Activated CD8-positive, alpha-beta T cell treated with anti-CD3 and anti-CD28 coated beads for 36 hours (primary cell): ENCODE measurements at places on chromosomes 1 and 21.
A peak's percentile ranks its signal among the peaks of the same experiment; 100 is the strongest.

- DNase-seq: no peak
Measured at GRCh38 chr1:211653293-211653692, 22.1 kb downstream of the NEK2 start.

DNA sequence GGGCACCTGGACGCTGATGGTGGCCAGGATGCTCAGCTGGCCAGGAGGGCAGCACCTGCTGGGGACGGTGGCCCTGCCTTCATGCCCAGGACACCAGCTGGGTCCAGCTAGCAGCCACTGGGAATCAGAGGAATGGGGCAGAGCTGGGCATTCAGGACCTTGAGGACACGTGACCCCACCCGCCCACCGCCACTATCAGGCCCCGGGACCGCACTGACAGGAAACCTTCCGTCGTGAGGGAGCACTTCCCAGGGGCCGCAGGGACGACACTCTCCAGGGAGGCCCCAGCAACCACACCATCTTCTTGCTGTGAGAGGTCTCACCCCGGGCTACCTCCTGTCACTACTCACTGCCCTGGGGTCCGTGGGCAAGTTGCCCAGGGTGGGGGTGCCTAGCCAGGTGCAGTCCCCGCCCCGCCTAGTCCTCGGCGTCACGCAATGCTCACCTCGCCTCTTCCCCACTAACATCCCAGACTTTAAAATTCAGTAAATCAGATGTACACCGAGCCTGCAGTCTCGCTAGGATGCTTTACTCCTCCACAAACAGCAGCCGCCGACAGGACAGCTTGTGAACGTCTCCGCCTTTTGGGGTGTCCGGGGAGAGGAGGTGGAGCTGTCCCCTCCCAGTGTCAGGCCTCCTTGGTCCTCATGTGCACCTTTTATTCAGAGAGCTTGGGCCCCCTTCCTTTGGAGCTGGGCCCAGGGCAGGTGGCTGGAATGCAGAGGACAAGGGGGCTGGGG lies 4.9 kb downstream of the VWA1 start:
- no peak for DNase-seq

GRCh38 chr1:230066031-230066430 lies 1.0 kb upstream of the GALNT2 start:
- no peak for DNase-seq

DNA sequence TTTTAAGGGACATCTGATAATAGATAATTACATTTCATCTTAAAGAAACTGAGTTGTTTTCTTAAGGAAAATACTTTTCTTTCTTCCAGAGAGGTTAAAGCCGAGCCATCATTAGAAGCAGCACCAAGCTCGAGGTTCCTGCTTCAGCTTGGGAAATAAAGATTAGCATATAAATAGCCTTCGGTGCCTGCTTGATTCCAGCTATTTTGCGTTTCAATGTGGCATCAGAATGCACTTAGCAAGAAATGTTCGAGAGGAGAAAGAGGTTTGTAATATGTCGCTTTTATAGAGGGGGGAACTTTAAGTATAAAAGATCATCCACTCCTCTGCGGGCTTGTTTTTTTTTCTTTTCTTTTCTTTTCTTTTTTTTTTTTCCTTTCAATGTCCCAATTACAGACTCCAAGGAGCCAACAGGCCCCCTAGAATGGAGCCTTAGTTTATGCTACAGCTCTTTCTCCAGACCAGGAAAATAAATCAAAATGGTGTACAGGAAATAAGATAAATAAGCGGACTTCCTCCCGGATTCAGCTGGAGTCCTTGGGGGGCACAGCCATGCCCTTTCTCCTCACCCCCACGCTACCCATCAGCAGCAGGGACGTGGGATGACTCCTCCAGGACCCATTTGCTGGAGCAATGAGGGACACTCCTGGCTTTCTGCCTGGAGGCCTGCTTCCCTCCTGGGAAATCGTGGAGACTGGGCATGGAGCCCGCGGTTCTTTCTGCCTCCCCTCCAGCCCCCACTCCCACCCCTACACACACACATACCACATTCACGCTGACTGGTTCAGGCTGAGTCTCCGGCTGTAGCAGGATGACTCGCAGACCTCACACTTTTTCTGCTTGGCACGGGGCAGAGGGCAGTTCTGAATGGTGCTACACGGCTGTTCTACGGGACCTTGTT lies 131.6 kb downstream of the RRAGC start:
- DNase-seq: peak; percentile 5

- DNase-seq: no peak
Measured at GRCh38 chr1:170664828-170665612, 1.1 kb downstream of the PRRX1 start.

- DNase-seq: no peak
Measured at GRCh38 chr1:76037324-76037723, 37.2 kb upstream of the ST6GALNAC3 start.

GRCh38 chr1:164561007-164561406 lies 2.0 kb downstream of the PBX1 start:
- no peak for DNase-seq

- no peak for DNase-seq
Measured at GRCh38 chr1:11691302-11691914, at the start of gene DRAXIN. Gene DRAXIN (plus strand): TSS chr1:11691710. CDS start chr1:11706259, 14,549 bp downstream.

- DNase-seq: no peak
Measured at GRCh38 chr1:79293611-79294010, 287.1 kb upstream of the ADGRL4 start.

GRCh38 chr21:20646431-20647165 lies 351.6 kb upstream of the NCAM2 start:
- no peak for DNase-seq

- peak; percentile 21 for DNase-seq
Measured at GRCh38 chr1:230212405-230212936, 145.4 kb downstream of the GALNT2 start.

DNA sequence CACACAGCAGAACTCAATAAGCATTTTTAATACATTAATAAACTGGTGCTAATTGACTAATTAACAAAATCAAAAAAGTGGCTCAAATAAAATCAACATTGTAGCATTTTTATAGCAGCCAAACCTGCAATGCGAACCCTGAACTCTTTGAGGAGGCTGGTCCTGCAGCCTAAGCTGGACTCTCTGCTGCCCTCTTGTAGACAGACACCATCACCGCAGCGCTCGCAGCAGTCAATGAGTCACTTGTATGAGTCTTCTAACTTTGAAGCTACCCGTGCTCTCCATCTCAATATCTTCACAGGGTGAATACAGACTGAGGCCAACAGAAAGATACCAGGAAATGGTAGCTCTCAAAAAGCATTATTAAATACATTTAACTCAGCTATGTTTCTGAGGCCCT lies 9.7 kb upstream of the KRTAP7-1 start:
- peak; percentile 62 for DNase-seq

DNA sequence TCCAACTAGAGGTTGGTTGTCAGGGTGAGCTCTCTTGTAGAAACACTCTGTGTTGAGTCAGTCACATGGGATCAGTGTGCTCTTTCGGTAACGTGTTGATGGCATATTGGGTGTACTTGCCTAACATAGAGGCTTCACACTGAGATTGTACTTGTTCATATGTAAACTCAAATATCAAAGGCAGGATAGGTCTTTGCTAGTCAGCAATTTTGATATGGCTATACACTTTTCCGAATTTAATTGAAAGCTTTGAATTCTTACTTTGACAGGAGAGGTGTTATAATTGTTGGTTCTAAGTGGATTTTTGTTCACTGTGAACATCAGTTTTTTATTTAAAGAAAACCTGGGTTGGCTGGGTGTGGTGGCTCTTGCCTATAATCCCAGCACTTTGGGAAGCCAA lies 16.4 kb upstream of the TGFB2 start:
- DNase-seq: no peak

- DNase-seq: no peak
Measured at GRCh38 chr1:245599371-245600174, 444.8 kb downstream of the KIF26B start.

DNA sequence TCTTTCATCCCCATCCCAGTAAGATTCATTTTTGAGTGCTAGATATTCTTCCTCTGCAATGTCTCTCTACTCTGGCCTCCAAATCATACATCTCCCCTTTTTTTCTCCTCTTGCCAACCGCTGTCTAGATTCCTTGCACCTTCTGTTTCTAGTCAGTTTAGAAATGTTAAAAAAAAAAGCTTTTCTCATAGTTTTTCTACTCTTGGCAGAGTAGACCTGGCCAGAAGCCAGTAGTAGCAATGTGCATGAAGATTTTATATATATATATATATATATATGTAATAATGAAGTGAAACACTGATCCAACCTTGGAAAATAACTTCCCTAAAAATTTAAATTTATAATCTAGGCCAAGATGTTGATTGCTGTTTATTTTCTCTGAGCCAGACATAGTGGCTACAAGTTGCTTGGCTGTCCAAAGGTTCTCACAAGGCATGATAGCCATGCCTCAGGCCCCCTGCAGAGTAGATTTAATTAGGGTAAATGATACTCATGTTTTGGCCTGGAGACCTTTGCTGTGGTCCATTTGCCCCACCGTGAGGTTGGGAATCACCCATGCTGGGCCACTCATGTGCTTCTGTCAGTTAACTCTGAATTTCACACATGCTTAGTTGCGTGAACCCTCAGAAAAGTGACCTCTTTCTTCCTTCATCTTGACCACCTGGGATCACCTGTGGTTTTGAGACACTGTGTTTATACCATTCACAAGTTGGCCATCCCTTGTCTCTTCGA lies 103.4 kb upstream of the KCNE2 start:
- DNase-seq: no peak
